Ovary (tissue), 10 donors: ENCODE measurements at places on chromosomes 5 and 9. TPM values are rescaled to one million over a fixed set of nuclear protein-coding genes. Genes with fewer than 3 reads are reported as not detected.

Gene PCDHGA1
- 0.94 TPM for total RNA-seq

Gene SOHLH1
- total RNA-seq: not detected

Gene SLC36A1
- 7.4 TPM for total RNA-seq

Gene PCA3
- not detected for total RNA-seq

Gene FBXO38
- 31.2 TPM for total RNA-seq

Gene F2RL2
- total RNA-seq: not detected

Gene NAA35
- 18.4 TPM for total RNA-seq

Gene LCP2
- total RNA-seq: 6.4 TPM

Gene GPR151
- total RNA-seq: not detected

Gene RNF183
- 0.38 TPM for total RNA-seq

Gene LCN9
- not detected for total RNA-seq

DNA sequence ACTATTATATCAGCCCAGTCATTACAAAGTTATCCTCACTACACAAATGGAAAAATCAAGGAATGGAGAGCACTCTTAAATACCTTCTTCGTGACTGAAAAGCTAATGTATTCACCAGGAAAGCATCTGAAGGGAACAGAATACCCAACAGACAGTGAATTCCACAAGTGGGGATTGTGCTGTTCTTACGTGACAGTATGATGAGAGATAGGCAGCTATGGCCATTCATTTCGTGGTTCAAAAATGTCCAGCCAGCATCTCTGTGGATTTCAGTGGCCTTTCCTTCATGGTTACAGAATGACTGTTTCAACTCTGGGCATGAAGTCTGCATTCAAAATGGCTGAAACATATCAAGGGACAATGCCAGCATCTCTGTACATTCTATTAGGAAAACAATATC lies 323.8 kb downstream of the PRELID2 start:
- DNase-seq: no peak

DNA sequence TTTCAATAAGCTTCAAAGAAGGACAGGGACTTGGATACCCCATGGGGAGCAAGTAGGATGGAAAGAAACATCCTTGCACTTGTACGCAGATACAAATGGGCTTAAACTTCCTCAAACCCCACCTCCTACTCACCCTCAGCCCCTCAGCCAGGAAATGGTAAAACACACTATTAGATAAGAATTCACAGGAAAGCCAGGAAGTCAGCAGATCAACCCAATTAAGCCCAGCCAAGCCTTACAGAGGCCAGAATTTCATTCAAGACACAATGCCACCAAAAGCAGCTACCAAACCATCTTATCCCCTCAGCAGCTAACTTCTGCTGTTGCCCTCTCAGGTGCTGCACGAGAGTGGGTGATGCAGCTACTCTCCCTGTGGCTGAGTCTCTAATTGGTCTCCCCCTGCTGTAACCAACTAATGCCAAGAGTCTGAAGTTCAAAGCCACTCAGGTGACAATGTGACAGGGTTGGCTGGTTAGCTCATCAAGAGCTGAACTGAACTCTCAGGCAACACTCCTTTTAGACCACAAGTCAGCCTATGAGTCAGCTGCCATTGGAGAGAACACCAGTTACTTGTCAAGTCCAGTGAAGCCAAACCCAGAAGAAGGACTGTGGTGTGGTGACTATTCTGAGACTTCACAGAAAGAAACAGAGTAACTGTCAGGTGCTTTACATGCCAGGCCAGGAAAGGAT lies 201.9 kb downstream of the ZNF608 start:
- DNase-seq: no peak

- no peak for DNase-seq
Observed at GRCh38 chr5:139966856-139967255, 76.2 kb downstream of the NRG2 start.

DNA sequence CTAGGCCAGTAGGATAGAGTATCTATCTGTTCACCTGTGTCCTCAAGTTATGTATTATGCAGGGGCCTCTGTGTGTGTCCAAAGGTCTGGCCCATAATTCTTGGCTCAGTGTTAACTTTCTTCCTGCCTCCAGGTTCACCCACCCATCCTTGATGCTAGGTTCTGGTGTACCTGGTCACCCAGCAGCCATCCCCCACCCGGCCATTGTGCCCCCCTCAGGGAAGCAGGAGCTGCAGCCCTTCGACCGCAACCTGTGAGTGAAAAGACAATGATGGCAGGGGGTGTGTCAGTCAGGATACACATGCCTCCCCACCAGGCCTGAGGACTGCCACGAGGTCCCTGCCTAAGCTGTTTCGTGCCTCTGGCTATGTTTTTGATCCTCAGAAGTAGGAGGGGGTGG lies 27.6 kb downstream of the TCF7 start:
- DNase-seq: no peak

- DNase-seq: no peak
Observed at GRCh38 chr5:1662559-1663085, 137.0 kb downstream of the MRPL36 start.

DNA sequence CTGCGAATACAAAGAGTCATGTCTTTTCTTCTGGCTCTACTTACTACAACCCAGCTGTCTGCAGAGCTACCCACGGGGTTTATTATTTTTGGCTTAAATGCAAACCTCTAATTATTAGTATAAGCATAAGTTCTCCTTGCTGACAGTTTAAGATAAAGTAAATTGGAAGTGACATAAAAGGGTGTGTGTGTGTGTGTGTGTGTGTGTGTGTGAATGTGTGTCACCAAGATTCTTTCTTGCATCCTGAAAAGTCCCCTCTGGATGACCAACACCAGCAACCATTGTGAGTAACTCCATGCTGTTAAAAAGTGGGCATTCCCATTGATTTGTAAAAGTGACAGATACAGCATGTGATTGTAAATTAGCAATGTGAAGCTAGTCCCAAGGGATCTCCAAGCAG lies 803.8 kb upstream of the ZNF608 start:
- DNase-seq: no peak

DNA sequence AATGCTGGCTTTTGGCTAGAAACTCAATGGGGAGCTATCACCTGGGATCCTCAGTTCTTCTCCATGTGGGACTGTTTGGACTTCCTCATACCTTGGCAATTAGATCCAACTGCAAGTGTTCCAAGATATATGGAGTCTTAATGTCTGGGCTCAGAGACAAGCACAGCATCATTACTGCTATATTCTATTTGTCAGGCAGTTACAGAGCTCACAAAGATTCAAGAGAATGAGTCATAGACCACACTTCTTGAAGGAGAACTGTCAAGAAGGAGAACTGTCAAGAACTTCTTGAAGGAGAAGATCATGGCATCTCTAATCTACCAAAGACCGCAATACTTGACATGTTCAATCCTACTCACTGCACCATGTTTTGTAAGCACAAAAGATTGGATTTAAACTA lies 106.8 kb upstream of the NREP start:
- no peak for DNase-seq

GRCh38 chr9:23622396-23622795 lies 203.6 kb downstream of the ELAVL2 start:
- no peak for DNase-seq

GRCh38 chr5:17123010-17123409 lies 94.4 kb upstream of the BASP1 start:
- DNase-seq: no peak

- no peak for DNase-seq
Observed at GRCh38 chr5:107012371-107012770, 658.4 kb downstream of the EFNA5 start.

- no peak for DNase-seq
Observed at GRCh38 chr9:75941066-75941465, 50.6 kb downstream of the PCSK5 start.

DNA sequence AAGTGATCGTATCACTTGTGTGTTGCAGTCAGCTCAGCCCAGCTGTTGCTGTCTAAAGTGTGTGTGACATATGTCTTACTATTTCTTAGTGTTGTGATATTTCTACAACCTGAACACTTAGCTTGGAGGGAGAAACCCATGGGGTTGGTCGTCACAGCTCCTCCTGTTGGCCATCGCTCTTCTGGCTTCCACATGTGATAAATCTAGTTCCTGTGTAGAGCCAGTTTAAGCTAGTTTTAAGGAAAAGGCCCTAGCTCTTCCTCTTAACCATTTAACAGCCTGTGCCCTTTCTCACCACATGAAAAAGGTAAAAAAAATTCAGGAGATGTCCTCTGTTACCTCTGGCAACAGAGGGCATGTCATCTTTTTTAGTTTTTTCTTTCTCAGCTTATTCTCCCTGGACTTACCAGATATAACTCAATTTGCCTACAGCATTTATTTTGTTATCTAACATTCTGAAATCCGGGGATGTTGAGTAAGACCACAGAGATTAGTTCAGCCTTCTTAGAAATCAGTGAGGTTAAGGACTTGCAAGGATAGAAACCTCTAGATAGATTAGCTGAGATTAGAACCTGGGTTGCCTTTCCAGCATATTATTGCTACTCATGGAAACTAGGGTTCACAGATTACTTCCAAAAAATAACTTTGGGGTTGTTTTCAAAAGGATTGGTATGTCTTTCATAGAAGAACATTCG lies 100.4 kb downstream of the GAPVD1 start:
- no peak for DNase-seq

GRCh38 chr9:127863191-127863621 lies 8.7 kb upstream of the ENG start:
- DNase-seq: no peak

- DNase-seq: no peak
Observed at GRCh38 chr9:89595646-89596045, 9.2 kb upstream of the GADD45G start.

- no peak for DNase-seq
Observed at GRCh38 chr9:129011761-129012181, 16.4 kb downstream of the SH3GLB2 start.

GRCh38 chr5:143592648-143593047 lies 189.2 kb upstream of the NR3C1 start:
- DNase-seq: no peak

- DNase-seq: peak; percentile 79
Observed at GRCh38 chr9:128552744-128553440, 505 bp downstream of the SPTAN1 start.

GRCh38 chr5:97844797-97845196 lies 661.8 kb upstream of the RIOK2 start:
- DNase-seq: no peak

GRCh38 chr5:76269259-76269931 lies 133.7 kb upstream of the IQGAP2 start:
- DNase-seq: no peak

DNA sequence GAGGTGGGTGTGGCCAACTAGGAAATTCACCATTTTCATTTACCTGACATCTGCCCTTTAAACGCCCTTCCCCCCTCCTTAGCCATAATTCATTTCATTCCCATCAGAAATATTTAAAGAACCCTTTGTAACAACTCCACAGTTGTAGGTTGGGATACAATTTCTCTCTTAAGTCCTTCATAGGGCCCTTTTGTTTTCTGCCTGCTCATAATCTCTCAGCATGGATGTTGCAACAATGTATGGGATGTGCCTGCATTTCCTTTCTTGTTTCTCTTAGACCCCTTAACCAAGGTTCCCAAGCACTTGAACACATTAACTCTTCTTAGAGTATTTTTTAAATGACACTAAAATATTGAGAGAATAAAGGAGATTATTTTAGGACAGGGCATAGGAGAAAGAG lies 51.7 kb upstream of the MYO10 start:
- DNase-seq: no peak

DNA sequence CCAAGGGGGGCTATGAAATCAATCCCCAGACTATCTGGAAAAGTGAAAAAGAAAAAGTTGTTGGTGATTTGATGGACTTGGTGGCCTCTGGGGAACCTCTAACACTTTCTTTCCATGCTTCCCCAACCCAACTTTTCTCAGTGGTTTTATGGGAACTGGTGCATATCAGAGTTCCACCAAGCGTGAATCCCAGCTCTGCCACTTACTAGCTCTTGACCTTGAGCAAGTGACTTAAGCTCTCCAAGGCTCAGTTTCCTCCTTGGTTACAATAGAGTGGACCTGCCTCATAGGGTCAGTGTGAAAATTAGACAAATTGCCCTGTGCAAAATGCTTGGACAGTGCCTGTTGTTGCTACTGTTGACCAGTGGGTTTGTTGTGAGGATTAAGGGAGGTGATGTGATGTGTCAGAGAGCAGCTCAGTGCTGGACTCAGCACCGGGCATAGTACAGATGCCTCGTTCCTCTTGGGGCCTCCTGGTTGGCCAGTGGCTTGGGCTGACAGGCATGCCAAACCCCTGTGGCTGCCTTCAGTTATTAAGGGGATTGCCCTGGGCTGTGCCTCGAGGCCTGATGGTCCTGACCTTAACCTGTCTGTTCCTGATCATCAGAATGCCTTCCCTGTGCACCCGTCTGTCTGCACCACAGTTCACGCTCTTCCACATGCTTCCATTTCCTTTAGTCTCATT lies 49.3 kb downstream of the COL15A1 start:
- DNase-seq: no peak

DNA sequence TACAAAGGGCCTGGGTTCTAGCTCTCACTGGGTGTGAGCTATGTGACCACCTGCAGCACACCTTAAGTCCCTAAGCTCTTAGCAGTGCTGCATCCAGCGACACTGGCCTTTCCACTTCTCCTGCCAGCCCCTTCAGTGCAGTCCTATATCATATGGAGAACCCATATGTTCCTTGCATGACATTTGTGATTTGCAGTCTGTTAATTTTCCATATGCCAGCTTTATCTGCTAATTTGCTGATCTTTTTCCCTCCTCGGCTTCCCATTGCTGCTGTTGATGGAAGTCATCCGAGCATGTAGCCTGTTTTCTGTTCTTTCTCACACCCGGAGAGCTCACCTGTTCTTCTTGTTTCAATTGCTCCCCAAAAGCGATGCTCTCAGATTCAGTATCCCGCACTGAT lies 23.2 kb downstream of the PRDM6 start:
- DNase-seq: no peak

DNA sequence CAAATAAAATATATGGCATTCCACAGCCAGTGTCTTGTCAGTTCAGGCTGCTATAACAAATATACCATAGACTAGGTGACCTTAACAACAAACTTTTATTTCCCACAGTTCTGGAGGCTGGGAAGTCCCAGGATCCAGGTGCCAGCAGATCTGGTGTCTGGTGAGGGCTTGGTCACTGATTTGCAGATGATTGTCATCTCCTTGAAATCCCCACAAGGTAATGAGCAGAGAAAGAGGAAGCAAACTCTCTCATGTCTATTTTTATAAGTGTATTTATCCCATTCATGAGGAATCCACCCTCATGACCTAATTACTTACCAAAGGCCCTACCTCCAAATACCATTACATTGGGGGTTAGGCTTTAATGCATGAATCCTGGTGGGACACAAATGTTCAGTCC lies 663.2 kb downstream of the TLR4 start:
- no peak for DNase-seq

- no peak for DNase-seq
Observed at GRCh38 chr5:32014096-32014745, 159.9 kb downstream of the GOLPH3 start.

DNA sequence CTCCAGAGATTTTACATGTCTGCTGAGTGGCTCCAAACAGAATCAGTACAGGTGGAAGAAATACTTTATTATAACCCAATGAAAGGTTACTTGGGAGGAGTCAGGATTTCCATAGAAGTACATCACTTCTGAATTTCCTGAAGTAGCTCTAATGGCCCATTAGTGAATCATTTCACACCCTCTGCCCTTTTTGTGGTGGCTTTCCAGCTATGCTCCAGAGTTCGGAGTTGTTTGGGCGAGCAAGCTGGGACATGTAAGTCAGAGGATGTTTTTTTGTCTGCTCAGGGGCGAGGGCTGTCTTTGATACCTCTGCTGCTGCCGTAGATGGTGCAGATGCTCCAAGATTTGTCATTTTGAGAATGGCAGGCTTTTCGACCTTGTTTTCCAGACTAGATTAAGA lies 226.1 kb downstream of the GOLPH3 start:
- DNase-seq: no peak
